ENCODE measurements at places on chromosomes 12 and 14.

DNA sequence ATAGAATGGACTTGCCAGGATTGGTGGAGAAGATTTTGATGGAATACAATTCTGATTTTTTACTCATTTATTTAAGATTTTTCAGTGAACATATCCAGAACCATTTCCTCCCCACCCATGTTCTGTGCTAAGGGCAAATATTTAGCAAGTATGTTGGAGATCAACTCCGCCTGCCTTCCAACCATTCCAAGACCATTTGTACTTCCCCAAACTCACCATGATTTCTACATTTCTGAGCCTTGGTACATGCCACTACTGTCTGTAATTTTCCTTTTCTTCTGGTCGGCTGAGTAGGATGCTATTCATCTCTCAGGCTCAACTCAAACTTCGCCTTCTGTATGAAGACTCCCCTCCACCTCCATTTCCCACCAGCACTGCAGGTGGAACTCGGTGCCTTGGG lies 150.6 kb downstream of the NTF3 start:
- no peak for DNase-seq

DNA sequence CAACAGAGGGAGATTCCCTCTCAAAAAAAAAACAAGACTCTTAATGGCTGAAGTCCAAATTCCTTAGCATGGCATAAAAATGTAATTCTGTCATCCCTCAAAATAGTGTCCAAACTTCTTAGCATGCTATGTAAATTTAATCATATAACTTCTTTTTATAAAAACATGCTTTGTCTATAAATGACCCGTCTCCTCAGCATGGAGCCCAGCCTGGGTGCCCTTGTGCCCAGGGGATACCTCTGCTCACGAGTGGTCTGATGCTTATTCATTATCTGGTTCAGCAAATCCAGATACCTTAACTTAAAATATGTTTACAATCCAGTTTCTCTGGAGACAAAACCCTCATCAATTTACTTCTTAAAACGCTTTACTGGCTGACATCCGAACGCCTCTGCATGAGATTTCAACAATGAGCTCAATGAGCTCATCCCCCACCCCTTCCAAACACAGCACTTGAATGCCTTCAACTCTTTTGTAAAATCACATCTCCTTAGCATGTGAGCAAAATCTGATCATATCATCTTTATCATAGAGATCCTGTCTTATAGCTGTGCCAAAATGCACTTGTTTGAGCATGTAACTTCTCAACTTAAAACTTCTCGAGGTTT lies 15.7 kb downstream of the RTL1 start:
- no peak for DNase-seq

DNA sequence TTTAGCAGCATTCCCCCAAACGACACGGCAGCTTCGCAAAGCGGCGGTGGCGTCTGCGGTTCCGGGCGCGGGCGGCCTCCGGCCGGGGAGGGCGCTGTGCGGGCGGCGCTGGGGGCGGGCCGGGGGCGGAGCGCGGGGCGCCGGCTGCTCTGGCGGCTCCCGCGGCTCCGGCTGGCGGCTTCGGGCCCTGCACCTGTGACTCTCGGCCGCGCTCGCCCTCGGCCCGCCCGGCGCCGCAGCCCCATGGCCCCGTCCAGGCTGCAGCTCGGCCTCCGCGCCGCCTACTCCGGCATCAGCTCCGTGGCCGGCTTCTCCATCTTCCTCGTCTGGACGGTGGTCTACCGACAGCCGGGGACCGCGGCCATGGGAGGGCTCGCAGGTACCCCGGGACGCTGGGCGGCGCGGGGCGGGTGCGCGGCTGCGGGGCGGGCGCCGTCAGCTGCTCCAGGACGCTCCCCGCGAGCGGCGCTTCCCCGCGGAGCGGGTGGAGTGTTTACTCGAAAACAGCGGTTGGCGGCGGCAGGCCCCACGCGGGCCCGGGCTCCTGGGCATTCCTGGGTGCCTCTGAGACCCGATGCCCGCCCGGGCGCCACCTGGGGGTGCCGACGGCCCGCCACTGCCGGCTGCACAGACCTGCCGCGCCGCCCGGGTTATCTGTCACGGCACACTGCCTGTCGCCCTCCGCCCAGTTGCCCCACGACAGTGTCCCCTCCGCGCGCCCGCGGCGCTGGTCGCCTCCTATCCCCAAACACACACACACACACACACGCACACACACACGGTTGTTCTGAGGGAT lies at the start of gene SLC48A1:
Gene SLC48A1 (plus strand): TSS at position 177 of the 796 bp plus-strand sequence. CDS start 67 bp downstream, at position 244.
- peak; percentile 60 for DNase-seq

DNA sequence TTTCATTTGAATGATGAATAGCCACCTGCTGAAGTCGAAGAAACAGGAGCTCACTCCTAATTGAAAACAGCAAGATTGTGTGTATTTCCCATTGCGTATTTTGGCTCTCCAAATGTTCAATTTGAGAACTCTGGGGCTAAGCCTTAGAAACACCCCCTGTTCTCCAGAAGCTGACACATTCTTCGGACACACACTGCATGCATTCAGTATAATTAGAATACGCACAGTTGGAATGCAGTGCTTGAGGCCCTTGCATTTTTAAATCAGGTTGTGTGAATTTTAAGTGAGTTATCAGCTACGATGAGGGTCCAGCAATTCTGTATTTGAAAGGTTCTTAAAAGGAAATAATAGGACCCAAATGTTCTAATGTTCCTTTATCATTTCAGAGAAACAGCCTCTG lies 103.8 kb downstream of the PRKD1 start:
- DNase-seq: no peak

- no peak for DNase-seq
Measured at GRCh38 chr12:52946797-52947547, 1.9 kb upstream of the KRT18 start.

- DNase-seq: peak; percentile 97
Measured at GRCh38 chr12:49069507-49070346, at the start of gene RHEBL1. TSS of gene RHEBL1 (minus strand) at chr12:49069979. CDS start at chr12:49069785, 194 bp downstream.

- peak; percentile 93 for DNase-seq
Measured at GRCh38 chr12:13205809-13206559, 9.5 kb downstream of the EMP1 start.

DNA sequence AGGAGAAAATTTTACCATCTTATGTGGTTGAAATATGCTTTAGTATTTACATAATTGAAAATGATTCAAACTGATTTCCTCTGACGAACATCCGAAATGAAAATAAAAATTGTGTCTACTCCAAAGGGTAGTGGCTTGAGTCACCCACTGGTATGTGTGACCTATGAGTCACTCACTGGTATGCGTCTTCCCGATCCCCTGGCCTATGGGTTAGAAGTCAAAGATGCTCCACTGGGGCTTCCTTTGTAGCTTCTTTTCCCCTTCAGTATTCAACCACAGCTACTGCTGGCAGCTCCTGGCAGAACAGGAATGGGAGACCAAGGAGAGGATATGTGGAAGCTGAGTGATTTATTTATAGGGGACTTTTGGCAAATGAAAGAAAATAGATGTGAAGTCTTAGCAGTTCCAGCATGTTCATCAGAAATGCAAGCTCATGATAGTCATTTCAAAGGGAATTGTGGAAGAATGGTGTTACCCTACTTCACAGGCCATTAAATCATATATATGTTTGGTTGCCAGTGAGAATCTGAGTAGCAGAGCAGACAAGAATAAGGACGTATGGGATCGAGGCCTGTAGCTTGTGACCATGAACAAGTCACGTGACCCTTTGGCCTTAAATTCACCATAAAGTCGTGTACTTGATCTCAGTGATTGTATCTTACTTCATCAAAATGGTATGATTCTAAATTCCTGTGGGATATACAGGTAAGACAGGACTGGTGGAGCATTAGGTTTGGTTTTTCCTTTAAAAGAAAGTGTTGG lies 108.3 kb downstream of the CRADD start:
- DNase-seq: peak; percentile 89

GRCh38 chr12:122265886-122266229 lies 436 bp downstream of the VPS33A start:
- DNase-seq: peak; percentile 23

DNA sequence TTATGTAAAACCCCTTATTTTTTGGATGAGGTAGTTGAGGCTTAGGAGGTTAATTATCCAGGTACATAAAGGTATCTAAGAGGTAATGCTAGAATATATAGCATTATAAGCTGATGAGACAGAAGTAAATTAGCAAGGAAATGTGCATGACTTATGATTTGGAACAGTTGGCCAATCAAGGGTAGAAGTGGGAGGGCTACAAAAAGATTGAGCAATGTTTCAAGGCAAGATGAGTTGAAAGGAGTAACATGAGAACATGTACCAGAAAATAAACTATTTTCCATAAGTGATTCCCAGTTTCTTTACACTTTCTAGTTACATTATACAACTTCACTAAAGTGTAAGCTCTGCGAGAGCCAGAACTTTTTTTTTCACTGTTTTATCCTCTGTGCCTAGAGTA lies 290.9 kb downstream of the LRIG3 start:
- no peak for DNase-seq

DNA sequence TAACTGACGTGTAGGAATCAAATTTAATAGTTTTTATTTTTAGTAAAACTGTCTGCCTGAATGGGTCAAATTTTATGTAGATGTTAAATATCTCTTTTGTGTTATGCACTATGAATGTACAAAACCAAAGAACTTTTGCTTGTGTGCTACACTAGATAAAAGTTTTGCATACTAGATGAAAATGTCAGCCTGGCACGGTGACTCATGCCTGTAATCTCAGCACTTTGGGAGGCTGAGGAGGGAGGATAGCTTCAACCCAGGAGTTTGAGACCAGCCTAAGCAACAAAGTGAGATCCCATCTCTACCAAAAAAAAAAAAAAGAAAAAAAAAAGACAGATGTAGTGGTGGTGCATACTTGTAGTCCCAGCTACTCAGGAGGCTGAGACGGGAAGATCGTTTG lies 11.1 kb downstream of the AEBP2 start:
- no peak for DNase-seq

- no peak for DNase-seq
Measured at GRCh38 chr12:89326239-89327040, 25.9 kb downstream of the DUSP6 start.

GRCh38 chr14:69355607-69356281 lies 42.4 kb downstream of the ERH start:
- no peak for DNase-seq

DNA sequence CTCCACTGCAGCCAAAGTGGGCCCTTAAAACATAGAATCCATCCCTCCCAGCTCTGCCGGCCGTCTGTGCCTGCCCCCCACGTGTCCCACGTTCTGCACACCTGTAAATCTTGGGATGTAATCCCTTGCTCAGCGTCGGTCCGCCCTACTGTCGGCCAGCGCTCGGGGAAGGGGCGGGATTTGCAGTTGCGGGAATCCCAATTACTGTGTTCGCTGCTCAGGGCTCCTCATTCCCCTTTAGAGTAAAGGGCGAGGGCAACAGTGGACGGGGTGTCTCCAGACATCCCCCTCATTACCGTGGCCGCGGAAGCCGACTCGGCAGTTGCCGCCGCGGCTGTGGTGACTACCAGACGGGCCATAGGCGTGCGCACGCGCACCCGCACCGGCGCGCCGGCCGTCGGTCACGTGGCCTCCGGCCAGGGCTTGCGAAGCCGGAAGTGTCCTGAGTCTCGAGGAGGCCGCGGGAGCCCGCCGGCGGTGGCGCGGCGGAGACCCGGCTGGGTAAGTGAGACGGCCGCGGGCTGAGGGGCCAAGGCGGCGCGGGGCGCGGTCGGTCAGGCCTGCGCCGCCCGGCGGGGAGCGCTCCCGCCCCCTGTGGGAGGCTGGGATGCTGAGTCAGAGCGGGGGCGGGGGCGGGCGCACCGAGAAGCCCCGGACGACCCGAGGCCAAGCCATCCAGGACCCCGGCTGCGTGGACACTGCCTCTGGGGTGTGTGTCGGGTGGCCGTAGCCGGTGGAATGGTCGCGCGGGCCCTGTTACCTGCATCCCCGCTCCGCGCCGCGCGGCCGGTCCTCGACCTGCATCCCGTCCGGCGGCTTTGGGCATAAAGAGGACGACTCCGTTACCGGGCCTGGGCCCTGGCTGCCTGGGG lies at the start of gene TBK1:
Gene TBK1 (plus strand): TSS at position 434 of the 872 bp plus-strand sequence. CDS start 3,751 bp downstream, outside the sequence.
- peak; percentile 82 for DNase-seq

- no peak for DNase-seq
Measured at GRCh38 chr12:32302218-32303173, 96.9 kb upstream of the FGD4 start.

GRCh38 chr14:29176876-29177275 lies 410.3 kb downstream of the FOXG1 start:
- no peak for DNase-seq

DNA sequence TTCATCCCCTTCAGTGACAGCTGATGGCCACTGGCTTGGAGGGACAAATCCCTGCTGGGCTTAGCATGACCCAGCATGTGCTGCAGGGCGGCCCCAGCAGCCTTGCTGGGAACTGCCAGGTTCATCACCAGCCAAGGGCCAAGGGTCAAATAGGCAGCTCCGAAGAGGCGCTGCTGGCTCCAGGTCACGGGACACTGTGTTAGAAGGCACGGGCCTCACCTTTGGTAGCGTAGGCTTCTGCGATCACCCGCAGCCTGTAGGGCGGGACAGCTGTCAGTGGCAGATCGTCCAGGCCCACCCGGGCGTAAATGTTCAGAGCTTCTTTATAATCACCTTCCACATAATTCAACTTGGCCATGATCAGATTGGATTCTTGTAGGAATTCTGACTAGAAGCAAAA lies 35.7 kb downstream of the TTC7B start:
- no peak for DNase-seq

- DNase-seq: no peak
Measured at GRCh38 chr14:51205486-51205885, 34.6 kb upstream of the TMX1 start.

- no peak for DNase-seq
Measured at GRCh38 chr14:89613260-89614008, 196.4 kb upstream of the FOXN3 start.

GRCh38 chr12:32609966-32610365 lies 69.1 kb upstream of the DNM1L start:
- no peak for DNase-seq

DNA sequence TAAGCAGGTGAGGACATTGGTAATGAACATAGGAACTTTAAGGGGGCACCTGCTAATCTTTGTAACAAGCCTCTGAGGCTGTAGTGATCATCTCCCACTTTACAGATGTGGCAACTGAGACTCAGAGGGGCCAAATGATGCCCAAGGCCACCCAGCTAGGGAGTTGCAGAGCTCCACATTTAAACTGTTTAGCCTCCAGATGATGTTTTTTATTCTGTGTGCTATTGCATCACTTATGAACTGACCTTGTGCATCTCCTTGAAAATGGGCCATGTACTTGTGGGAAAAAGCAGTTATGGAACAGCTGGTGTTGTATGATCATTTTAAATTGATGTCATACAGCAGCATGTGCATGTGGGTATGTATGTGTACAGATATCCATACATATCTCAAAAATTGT lies 41.4 kb downstream of the TPCN1 start:
- no peak for DNase-seq

- DNase-seq: no peak
Measured at GRCh38 chr12:90335566-90335965, 619.4 kb downstream of the CCER1 start.
